ENCODE measurements at places on chromosomes 1 and 21. TPM values are rescaled to one million over a fixed set of nuclear protein-coding genes. Genes with fewer than 3 reads are reported as not detected.

The CRYBG2 gene
- 0.47 TPM for total RNA-seq

The BNIPL gene
- total RNA-seq, result 0.13 TPM

The SLC45A1 gene
- 5.8 TPM for total RNA-seq

The MASP2 gene
- total RNA-seq, result not detected

The MYBPH gene
- total RNA-seq, result not detected

The JTB gene
- total RNA-seq, result 186 TPM

The TXNDC12 gene
- 23.0 TPM for total RNA-seq

The HMCN1 gene
- total RNA-seq, result 89.8 TPM

The ZNF648 gene
- total RNA-seq, result not detected

The TSNAX gene
- 35.6 TPM for total RNA-seq

The PTPN7 gene
- 2.0 TPM for total RNA-seq

The KRTAP13-2 gene
- total RNA-seq, result not detected

The IL24 gene
- not detected for total RNA-seq

The ASPM gene
- 0.96 TPM for total RNA-seq

The TACSTD2 gene
- total RNA-seq, result 3.4 TPM

The PDC gene
- total RNA-seq, result not detected

The SH2D2A gene
- not detected for total RNA-seq

The HORMAD1 gene
- 0.94 TPM for total RNA-seq

The HPCAL4 gene
- total RNA-seq, result 1.8 TPM
